Hippocampal formation (tissue), 2 donors: ENCODE measurements at places on chromosomes 2 and 18.

DNA sequence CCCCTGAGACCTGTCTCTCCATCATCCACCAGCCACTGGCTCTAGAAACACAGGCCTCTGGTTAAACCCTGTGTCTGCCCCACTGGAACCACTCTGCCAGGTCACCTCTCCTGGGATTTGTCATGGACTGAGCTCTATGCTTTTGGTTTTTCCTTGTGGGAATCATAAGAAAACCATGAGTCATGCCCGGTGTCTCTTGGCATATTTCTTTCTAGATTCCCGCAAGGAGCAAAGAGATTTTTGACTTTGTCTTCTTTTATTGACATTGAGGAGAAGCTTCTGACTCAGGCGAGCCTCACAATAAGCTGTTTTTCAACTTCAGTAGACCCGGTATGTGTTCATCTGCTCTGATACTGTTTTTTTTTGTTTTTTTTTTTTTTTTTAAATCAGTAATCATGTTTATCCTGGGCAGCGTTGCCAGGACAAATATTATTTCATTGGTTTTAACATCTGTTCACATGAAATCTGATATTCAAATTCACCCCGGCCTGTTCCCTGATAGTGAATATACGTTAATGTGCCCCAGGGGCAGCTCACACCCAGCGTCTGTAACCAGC, 207.1 kb downstream of the ACKR3 start:
- no peak for DNase-seq

DNA sequence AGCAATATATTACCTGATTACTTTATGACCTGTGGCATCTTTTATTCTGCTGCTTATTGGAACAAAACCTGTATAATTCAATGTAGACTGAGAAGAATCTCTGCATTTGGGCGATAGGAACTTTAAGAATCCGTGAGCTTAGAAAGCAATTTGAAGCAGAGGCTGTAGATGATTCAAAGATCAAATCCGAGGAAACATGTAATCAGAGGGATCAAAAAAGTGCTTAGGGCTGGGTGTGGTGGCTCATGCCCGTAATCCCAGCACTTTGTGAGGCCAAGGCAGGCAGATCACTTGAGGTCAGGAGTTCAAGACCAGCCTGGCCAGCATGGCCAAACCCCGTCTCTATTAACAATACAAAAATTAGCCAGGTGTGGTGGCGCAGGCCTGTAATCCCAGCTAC, 198.4 kb downstream of the MTX2 start:
- no peak for DNase-seq

- no peak for DNase-seq
These were observed 1115.9 kb upstream of the ZEB2 start for GRCh38 chr2:145635706-145636427.

DNA sequence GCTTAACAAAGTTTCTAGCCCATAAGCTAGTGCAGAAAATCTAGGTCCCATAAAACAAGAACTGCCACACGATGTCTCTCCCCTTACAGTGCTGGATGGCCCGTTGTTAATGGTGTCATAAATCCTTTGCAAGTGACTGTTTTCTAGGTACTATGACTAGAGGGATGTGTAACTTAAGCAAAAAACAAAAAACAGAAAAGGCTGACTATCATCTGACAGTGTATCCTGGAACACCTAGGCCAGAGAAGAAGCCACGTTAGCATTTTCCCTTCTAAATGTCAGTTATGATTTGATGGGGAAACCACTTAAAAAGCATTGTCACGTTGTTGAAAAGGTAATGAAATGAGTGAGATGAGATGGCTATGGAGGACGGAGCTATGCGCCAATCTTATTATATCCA, 2.4 kb downstream of the CASP8 start:
- no peak for DNase-seq

DNA sequence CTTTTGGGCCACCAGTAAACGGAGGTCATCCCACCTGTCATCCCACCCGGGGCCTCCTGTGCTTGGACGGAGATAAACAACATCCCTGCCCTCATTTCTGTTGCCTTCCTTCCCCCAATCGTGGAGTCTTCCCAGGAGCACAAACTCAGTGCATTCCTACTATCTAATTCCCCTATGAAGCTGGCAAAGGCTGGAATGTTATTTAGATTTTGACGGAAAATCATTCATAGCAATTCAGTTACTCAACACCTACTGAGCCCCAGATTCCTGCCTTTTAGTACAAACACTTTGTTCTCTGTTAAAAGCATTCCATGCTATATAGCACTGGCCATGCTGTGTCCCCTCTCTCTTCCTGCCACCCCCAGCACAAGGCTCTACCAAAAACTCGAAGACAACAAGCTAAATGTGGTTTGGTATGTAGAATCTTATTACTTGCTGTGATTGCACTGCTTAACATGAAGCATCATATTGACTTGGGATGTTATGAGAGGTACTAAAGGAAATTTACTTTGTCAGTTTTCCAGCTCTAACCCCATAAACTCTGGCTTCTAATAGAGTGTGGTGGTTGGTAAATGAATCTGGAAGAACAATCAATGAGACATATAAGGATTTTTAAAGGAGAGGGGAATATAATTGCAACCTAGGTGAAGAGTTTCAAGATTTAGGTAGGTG, 32.3 kb upstream of the IMPA2 start:
- no peak for DNase-seq

GRCh38 chr18:24862201-24862816, 401.9 kb downstream of the HRH4 start:
- DNase-seq: no peak

DNA sequence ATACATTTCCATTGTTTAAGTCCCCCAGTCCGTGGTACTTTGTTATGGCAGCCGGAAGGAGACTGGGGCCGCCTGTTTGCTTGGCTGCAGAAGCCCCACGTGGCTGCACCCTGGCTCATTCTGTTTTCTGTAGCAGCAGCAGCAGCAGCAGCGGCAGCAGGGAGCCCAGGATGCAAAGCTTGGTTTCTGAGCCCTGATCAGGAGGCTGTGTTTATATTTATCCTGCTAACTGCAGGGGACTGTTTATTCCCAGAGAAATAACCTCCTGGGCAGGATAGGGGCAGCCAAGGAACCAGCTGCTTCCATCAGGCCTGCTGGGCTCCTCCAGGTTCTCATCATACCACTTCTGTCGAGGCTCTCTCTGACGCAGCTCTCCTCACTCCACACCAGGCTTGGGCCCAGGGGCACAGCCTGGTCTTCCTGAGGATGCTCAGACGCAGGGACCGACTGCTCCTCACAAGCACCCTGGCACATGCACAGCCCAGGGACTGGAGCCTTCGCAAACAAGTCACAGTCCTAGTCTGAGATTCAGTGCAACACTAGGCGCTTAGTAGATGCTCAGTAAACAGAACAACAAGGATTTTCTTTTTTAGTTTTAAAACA, 139.0 kb downstream of the MSH2 start:
- DNase-seq: no peak

GRCh38 chr2:237782181-237782580, 16.4 kb upstream of the RBM44 start:
- DNase-seq: no peak

- DNase-seq: no peak
These were observed 82.3 kb upstream of the CTDP1 start for GRCh38 chr18:79597176-79597830.

- DNase-seq: no peak
These were observed 5.1 kb upstream of the HNMT start for GRCh38 chr2:137959166-137959565.

DNA sequence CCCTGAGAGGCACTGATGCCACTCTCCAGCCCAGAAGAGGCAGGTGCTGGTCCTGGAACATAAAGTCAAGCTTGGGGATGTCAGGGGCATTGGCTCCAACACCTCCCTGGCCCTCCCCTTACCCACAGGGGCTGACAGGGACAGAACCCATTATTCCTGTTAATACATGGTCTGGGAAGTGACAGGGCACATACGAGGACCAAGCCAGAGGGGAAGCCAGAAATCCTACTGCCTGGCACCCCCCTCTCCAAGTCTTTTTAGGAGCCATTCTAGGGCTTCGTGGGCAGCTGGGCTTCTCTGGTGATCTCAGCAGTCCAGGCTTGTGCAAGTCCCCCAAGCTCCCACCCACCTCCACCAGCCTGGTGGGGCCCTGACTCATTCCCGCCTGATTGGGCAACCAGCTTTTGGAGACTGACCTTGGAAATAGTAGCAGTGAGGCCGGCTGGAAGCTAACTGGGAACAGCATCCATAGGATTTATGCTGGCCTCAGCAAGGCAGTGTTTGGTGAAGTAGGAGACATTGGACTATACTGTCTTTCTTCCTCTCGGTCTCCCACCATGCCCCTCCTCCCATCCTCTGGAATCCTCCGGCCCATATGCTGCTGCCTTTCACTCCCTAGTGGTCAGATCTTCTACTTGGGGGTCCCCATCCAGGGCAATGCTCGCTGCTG, 86.4 kb upstream of the HK2 start:
- no peak for DNase-seq

DNA sequence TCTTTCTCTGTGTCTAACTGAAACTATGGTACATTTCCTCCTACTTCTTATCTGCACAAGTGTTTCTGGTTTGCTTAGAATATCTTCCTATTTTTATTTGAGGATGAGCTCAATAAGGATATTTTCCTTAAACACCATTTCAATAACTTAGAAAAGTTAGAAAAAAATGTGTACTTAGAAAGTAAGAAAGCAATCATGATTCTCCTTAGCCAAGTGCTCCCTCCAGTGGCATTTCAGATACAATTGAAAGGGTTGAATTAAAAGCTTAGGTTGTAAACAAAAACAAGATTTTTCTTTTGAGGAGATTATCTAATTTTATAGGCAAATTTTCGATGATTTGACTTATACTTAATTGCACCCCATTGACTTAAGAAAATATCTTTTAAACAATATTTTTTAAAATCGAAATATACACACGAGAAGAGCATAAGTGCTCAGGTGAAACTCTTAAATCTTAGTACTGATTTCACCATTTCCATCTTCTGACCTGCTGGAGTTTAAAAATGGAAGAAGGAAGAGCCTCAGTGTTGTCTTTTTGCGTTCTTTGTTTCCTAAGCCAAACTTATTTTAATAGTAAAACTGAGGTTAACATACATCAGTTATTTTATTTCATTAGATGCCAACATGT, 26.9 kb downstream of the C18orf63 start:
- DNase-seq: no peak

DNA sequence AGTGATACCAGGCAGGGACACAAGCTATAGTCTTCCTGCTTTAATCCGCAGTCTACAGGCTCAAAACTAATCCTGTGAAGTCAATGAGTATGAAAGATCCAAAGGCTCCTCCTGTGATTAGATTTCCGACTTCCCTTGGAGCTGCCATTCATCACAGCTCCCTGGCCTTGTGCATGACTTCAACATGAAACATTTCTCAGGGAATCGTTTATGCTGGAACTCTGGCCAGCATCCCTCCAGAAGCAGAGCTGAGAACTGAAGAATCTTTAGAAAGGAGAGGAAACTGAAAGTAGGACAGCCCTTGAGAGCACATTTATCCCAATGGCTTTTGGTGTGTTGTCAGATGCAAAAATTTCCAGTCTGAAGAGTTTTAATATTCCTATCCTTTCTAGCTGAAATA, 84.3 kb upstream of the SESTD1 start:
- DNase-seq: no peak

- DNase-seq: peak; percentile 19
These were observed 18.0 kb downstream of the C2orf74 start for GRCh38 chr2:61179701-61180639.

GRCh38 chr2:215870986-215871385, 142.4 kb downstream of the MREG start:
- no peak for DNase-seq

- DNase-seq: no peak
These were observed 122.9 kb upstream of the ACVR1C start for GRCh38 chr2:157751462-157752058.

DNA sequence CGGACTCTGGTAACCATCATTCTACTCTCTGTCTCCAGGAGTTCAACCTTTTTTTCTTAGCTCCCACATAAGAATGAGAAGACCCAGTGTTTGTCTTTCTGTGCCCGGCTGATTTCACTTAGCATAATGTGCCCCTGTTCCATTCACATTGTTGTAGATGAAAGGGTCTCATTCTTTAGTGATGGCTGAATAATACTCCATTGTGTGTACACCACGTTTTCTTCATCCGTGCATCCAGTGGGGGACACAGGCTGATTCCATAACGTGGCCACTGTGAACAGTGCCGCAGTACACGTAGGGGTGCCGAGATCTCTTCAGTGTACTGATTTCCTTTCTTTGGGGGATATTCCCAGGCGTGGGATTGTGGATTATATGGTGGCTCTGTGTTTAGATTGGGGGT, 72.3 kb upstream of the NFATC1 start:
- DNase-seq: peak; percentile 19

GRCh38 chr18:46008531-46008930, 41.4 kb upstream of the EPG5 start:
- DNase-seq: no peak

GRCh38 chr18:13300029-13300428, 81.5 kb downstream of the LDLRAD4 start:
- DNase-seq: no peak

DNA sequence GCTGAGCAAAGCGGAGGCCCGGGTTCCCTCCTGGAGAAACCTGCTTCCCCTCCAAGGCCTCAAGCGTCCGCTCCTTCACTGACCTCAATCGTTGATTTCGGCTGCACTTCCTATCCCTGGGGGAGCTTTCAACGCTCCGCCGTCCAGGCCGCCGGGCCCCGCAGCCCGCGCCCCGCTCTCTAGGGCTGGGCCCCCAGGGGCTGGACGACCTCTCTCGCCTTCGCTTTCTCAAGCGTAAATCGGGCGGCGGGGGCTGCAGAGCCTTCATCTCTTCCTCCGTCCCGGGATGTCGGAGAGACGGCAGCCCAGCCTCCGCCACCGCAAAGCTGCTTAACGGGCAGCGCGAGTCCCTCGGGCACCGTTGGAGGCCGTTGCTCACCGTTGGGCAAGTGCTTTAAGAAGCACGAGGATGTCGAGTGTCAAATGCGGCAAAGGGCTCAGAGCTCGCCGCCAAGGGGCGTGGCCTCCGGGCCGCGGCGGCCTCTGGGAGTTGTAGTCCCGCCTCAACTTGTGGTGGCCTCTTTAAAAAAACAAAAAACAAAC, 8.5 kb downstream of the HES6 start:
- peak; percentile 66 for DNase-seq

GRCh38 chr2:110770959-110771431, 38.6 kb downstream of the ACOXL start:
- no peak for DNase-seq

- no peak for DNase-seq
These were observed 102.2 kb upstream of the XPO1 start for GRCh38 chr2:61640406-61640805.

- DNase-seq: no peak
These were observed 159.3 kb upstream of the MYCN start for GRCh38 chr2:15780912-15781574.
